ENCODE measurements at places on chromosomes 16 and 17. TPM values are rescaled to one million over a fixed set of nuclear protein-coding genes. Genes with fewer than 3 reads are reported as not detected.
A peak's percentile ranks its signal among the peaks of the same experiment; 100 is the strongest.

DNA sequence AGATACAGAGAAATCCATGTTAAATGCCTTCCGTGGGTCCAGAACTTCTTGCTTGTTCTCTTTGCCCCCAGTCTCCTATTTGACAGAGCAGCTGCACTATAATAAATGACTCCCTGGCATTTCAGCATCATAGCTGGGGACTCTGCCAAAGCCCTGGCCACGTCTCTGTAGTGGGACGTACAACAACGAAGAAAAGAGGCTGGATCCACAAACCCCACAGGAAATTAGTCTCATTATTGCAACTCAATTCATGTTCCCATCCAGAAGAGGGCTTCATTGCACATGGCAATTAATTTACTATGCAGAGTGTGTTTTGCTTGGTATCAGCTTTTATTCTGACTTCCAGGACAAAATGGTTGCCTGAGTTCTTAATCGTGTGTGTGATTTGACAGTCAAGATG, 121.3 kb downstream of the CDH13 start:
- no peak overlapping the region for H3K27ac ChIP-seq
- H3K4me3 ChIP-seq: no peak overlapping the region
- no peaks in the 10 kb centered on the region for H3K36me3 ChIP-seq

- H3K4me3 ChIP-seq: peak overlapping the region; percentile 100
- peaks cover 11% of the 10 kb centered on the region for H3K4me1 ChIP-seq
Measured at GRCh38 chr17:32349503-32349853, 479 bp upstream of the ZNF207 start.

The LHX1 gene
- total RNA-seq: not detected

DNA sequence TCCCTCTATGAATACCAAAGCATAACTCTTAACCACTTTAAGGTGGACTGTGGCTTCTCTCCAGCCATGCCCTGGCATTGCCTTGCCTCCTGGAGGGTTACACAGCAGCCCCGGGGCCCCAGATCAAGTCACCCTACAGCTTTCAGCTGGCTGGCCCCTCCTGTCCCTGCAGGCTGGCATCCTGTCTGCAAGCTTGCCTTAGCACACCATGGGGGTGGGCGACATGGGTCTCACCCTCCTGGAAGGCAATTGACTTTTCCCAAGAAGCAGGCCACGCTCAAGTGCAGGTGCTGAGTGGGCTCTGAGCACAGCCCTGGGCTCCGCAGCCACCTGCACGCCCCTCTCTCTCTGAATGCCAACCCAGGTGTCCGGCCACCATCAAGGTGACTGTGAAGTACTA, 25.8 kb upstream of the AKTIP start:
- no peaks in the 10 kb centered on the region for H3K36me3 ChIP-seq
- H3K4me1 ChIP-seq: no peaks in the 10 kb centered on the region
- H3K27ac ChIP-seq: no peak overlapping the region
- H3K4me3 ChIP-seq: no peak overlapping the region

The SALL1 gene
- total RNA-seq: under 0.01 TPM

GRCh38 chr17:29855686-29856085, 74.3 kb downstream of the SSH2 start:
- DNase-seq: no peak
- no peak overlapping the region for H3K4me3 ChIP-seq
- H3K4me1 ChIP-seq: peaks cover 17% of the 10 kb centered on the region
- H3K27ac ChIP-seq: no peak overlapping the region

GRCh38 chr17:65888649-65889048, 303.3 kb downstream of the CEP112 start:
- H3K4me3 ChIP-seq: no peak overlapping the region
- peak; percentile 49 for DNase-seq
- no peak overlapping the region for H3K27ac ChIP-seq
- H3K36me3 ChIP-seq: no peaks in the 10 kb centered on the region

GRCh38 chr16:49834531-49835151, 21.3 kb downstream of the ZNF423 start:
- peak; percentile 96 for DNase-seq
- no peak overlapping the region for H3K4me3 ChIP-seq
- H3K36me3 ChIP-seq: no peaks in the 10 kb centered on the region
- H3K27me3 ChIP-seq: no peaks in the 10 kb centered on the region

- no peaks in the 10 kb centered on the region for H3K36me3 ChIP-seq
- H3K27me3 ChIP-seq: peaks cover 62% of the 10 kb centered on the region
- no peak overlapping the region for H3K27ac ChIP-seq
Measured at GRCh38 chr17:38578229-38579082, 27.3 kb downstream of the SRCIN1 start.

DNA sequence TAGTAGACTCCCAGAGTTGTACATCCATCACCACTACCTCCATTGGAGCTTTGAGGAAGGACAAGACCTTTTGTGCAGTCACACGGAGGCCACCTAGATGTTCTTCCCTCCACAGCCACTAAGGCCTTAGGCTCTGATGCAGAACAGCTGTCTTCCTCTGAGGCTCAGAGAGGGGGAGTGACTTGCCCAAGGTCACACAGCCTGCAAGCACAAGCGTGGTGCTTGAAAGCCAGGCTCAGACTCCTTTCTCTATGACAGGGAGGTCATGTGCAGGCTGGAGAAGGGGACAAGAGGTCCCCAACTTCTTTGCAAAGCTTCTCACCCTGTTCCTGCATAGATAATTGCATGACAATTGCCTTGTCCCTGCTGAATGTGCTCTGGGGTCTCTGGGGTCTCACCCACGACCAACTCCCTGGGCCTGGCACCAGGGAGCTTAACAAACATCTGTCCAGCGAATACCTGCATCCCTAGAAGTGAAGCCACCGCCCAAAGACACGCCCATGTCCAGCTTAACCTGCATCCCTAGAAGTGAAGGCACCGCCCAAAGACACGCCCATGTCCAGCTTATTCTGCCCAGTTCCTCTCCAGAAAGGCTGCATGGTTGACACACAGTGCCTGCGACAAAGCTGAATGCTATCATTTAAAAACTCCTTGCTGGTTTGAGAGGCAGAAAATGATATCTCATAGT, 12.7 kb downstream of the SCGB1C2 start:
- no peak overlapping the region for H3K4me3 ChIP-seq
- H3K27ac ChIP-seq: no peak overlapping the region
- DNase-seq: no peak
- H3K27me3 ChIP-seq: peaks cover 6% of the 10 kb centered on the region
- no peaks in the 10 kb centered on the region for H3K36me3 ChIP-seq

The ZNF276 gene
- total RNA-seq: 11.5 TPM

The TBC1D3G gene
- not detected for total RNA-seq

DNA sequence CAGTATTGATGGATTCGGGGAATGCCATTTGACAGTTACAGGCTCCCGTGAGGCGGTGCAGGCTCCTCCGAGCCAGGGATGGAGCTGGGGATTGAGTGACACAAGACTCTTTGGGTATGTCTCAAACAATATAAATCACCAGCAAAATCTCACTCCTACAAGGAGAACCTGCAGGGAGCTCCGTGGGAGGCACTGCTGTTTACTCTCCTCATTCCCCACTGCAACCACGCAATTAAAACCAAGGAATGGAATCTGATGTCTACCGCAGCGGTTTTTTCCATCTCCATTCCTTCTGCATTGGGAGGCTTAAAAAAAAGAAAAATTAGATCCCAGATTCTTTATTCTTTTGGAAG, 157.9 kb downstream of the WWOX start:
- no peaks in the 10 kb centered on the region for H3K36me3 ChIP-seq
- DNase-seq: no peak
- no peak overlapping the region for H3K4me3 ChIP-seq
- H3K27ac ChIP-seq: no peak overlapping the region

- no peak overlapping the region for H3K27ac ChIP-seq
- no peaks in the 10 kb centered on the region for H3K4me1 ChIP-seq
Measured at GRCh38 chr16:3578610-3579551, 1.7 kb upstream of the NLRC3 start.

DNA sequence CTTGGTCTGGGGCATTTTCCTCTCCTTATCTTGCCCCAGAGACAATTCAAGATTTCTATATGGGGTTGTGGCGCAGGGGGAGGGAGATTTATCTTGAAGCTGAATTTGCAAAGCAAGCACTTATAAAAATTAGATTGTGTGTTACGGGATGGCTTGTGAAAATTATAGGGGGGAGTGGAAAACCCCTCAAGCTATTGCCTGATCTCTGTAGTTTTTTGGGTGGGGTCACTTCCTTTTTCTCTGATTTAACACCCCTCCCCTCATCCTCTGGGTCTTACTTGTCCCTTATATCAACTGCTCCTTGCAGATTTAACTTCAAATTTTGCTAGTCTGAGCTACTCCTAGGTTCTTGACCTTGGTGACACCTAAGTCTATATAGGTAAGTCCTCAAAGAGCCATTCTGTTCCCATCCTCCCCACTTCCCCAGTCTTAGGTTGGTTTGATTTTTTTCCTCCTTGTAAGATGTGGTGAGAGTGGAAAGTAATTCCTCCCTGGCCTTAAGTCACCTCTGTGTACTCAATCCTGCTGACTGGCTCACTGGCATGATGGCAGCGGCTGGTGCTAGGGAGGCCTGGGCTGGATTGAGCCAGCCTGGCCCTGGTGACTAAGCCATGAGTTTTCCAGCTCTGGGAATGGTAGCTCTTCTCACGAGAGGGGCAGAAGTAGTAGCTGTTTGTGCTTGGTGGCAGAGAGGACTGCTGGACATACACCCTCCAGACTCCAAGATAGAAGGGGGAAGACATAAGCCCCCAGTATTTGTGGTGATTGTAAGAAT, 2.3 kb downstream of the ARL4D start:
- peaks cover 5% of the 10 kb centered on the region for H3K36me3 ChIP-seq
- DNase-seq: peak; percentile 97
- H3K4me3 ChIP-seq: peak overlapping the region; percentile 89
- H3K27ac ChIP-seq: peak overlapping the region; percentile 96

The ENPP7 gene
- not detected for total RNA-seq

GRCh38 chr17:82974136-82974952, 105.1 kb upstream of the METRNL start:
- H3K4me1 ChIP-seq: no peaks in the 10 kb centered on the region
- no peaks in the 10 kb centered on the region for H3K36me3 ChIP-seq
- H3K4me3 ChIP-seq: no peak overlapping the region
- H3K27me3 ChIP-seq: no peaks in the 10 kb centered on the region

DNA sequence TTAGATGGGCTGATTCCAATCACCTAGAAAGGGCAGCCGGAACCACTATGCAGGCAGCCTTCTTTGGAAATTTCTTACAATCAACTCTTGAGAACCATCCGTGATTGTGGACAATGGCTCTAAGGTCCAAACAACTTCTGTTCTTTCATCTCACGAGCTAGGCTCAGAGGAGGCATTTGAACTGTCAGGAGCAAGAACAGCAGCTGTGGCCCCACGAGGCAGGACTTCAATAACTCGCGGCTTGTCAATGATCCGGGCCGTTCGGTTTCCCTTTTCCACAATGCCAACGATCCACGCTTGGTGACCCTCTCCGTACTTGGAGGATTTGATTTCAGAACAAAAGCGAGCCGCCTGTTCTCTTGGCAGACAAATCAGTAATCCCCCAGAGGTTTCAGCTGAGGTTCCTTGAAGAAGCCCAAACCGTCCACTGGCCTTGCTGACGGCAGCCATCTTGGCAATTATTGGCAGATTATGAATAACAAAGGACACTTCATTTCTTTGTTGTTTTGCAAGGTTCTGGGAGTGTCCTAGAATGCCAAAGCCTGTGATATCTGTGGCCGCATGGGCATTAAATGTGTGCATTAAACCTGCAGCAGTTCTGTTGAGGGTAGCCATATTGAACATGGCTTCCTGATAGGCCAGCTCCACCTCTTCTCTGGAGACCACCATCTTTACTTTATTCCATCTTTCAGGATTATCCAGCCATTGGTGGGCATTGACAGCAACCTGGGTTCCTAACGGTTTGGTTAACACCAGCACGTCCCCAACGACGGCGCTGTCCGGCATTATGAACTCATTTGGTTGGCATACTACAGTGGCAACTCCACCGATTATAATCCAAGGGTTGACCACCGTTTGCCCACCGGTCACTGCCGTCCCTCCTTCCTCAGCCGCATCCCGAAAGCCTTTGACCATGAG, 1.2 kb downstream of the SEPHS2 start:
- peak overlapping the region; percentile 92 for H3K4me3 ChIP-seq
- peak overlapping the region; percentile 94 for H3K27ac ChIP-seq
- peaks cover 14% of the 10 kb centered on the region for H3K4me1 ChIP-seq
- no peaks in the 10 kb centered on the region for H3K27me3 ChIP-seq
- no peak for DNase-seq

DNA sequence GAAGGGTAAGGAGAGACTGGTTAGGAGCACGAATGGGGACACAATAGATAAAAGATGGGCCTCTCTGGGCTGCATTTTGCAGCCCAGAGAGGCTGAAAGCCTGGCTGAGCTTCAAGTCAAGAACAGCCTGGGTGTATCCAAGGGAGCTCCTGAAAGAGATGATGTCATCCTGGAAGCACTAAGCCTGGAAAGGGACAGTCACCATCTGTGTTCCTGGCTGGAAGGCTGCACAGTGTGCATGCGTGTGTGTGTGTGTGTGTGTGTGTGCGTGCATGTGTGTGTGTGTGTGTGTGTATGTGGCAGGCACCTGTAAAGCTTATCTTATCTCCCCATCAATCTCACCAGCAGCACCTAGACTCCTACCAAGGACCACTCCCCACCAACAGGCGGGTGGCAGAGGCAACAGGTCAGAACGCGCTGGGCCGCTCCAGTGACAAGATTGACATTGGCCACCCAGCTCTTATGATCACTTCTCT, 44.1 kb downstream of the COG7 start:
- peaks cover 58% of the 10 kb centered on the region for H3K36me3 ChIP-seq
- no peak overlapping the region for H3K27ac ChIP-seq

GRCh38 chr17:29903471-29903870, 26.6 kb downstream of the SSH2 start:
- H3K27ac ChIP-seq: no peak overlapping the region
- no peak overlapping the region for H3K4me3 ChIP-seq
- no peaks in the 10 kb centered on the region for H3K36me3 ChIP-seq

GRCh38 chr16:68233835-68234187, 2.1 kb downstream of the ESRP2 start:
- no peak overlapping the region for H3K27ac ChIP-seq
- H3K36me3 ChIP-seq: no peaks in the 10 kb centered on the region
- H3K27me3 ChIP-seq: no peaks in the 10 kb centered on the region
- H3K4me1 ChIP-seq: peaks cover 19% of the 10 kb centered on the region

DNA sequence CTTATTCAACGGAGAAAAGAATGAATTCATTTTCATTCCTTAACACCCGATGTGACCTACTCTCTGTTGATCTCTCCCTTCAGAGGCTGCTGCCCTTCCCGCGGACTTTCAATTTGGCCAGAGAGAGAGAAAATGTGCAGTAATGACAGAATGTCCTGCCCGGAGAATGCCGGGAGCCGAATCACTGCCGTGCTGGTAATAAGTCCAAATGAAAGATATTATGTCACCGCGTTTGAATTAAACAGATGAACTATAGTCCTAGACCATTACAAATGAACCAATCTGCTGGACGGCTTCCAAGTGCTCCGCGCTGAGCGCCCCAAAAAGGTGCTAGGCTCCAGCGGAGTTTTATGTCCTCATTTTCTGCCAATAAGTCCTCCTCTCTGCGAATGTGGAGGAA, 14.7 kb upstream of the C16orf82 start:
- no peaks in the 10 kb centered on the region for H3K36me3 ChIP-seq
- H3K4me3 ChIP-seq: peak overlapping the region; percentile 12
- no peak for DNase-seq

- no peaks in the 10 kb centered on the region for H3K4me1 ChIP-seq
- H3K27ac ChIP-seq: no peak overlapping the region
- no peaks in the 10 kb centered on the region for H3K36me3 ChIP-seq
- no peak overlapping the region for H3K4me3 ChIP-seq
Measured at GRCh38 chr16:78278056-78278450, 178.6 kb downstream of the WWOX start.

GRCh38 chr16:87701078-87701460, 64.7 kb downstream of the KLHDC4 start:
- H3K27ac ChIP-seq: no peak overlapping the region
- no peak overlapping the region for H3K4me3 ChIP-seq
- no peaks in the 10 kb centered on the region for H3K4me1 ChIP-seq
- H3K27me3 ChIP-seq: no peaks in the 10 kb centered on the region
- peak; percentile 81 for DNase-seq

The GSE1 gene
- total RNA-seq: 49.6 TPM

The LITAFD gene
- total RNA-seq: not detected

Data from osteoblast (primary cell).